ENCODE measurements at places on chromosomes 13 and 19.

GRCh38 chr19:2494447-2495129 lies 18.7 kb downstream of the GADD45B start:
- peak; percentile 67 for DNase-seq

DNA sequence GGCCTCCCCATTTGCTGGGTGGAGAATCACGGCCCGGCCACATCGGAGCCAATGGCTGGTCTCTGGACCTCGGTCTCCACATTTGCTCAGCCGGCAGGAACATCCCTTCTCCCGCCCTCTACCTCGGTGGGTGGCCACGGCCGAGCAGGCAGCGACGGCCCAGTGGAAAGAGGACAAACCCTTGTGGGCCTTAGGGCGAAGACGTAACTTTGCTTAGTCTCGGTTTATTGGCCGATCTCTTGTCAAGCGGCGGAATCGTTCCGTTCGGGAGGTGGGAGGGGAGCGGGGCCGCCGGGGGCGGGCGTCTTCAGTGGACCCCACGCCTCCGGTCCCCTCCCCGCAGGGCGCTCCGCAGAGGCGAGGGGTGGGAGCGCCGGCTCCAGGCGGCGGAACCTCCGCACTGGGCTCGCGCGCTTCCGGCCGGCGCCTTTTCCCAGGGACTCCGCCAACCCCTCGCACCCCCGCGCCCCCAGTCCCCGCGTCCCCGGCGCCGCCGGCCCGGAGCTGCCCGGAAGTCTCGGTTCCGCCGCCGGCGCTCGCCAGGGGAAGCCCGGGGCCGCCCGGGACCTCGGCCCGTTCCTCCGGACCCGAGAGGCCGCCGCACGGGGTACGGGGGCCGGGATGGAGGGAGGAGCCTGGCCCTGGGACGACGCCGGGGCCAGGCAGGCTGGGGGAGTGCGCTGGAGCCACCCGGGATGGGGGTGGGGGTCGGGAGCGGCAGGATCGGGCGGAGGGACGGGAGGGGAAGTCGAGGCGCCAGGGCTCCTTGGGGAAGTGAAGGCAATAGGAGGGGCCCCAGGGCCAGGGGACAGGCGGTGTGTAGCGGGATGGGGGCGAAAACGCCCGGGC lies at the start of gene ZNF580:
Gene ZNF580, plus strand, starts transcription at position 426 of the 849 bp plus-strand sequence. CDS start 1,507 bp downstream, outside the sequence.
- DNase-seq: peak; percentile 82

DNA sequence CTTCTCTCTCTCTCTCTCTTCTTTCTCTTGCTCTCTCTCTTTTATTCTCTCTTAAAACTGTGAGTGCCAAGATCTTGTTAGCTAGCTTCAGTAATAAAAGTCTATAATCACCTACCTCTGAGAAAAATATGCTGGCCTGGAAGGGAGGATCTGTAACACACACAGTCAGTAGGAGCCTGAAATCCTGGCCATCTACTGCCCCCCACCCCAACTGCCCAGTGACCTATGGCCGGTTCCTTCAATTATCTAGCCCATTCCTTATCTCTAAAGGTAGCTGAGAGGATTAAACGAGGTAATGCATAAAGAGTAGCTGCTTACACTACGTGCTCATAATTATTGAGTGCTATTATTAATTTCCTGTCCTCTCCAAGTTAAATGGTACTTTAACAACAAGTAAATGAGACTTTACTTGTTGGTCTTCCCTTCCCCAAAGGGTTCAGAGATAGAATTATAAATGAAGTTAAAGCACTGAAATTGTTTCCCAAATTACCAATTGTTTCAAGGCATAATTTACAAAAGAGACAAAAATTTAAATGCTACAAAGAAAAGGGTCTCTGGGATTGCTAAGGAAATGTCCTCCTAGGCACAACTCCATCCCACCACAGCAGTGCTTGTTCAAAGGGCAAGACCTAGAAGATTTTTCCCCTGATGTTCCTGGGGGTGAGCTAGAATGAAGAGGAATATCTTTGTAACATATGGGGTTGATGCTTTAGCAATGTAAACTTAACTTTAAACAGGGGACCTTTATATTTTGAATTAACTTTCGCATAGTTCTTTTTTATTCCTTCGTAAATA lies 1.8 kb downstream of the LCP1 start:
- no peak for DNase-seq

DNA sequence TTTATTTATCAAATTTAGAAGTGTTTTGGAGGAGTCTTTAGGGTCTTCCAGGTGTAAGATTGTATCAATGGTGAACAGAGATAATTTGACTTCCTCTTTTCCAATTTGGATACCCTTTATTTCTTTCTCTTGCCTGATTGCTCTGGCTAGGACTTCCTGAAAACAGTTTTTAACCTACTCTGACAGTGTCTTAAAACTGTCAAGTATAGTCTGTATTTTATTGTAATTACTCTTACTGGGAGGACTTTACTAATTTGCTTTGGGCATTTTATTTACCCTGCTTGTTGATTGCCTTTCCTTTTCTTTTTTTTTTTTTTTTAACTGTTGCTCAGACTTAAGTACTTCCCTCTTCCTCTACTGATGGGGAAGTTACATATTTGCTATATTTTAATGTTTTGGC lies 81.3 kb downstream of the URI1 start:
- no peak for DNase-seq

- no peak for DNase-seq
Measured at GRCh38 chr13:81677857-81678256, 1336.9 kb upstream of the SPRY2 start.

DNA sequence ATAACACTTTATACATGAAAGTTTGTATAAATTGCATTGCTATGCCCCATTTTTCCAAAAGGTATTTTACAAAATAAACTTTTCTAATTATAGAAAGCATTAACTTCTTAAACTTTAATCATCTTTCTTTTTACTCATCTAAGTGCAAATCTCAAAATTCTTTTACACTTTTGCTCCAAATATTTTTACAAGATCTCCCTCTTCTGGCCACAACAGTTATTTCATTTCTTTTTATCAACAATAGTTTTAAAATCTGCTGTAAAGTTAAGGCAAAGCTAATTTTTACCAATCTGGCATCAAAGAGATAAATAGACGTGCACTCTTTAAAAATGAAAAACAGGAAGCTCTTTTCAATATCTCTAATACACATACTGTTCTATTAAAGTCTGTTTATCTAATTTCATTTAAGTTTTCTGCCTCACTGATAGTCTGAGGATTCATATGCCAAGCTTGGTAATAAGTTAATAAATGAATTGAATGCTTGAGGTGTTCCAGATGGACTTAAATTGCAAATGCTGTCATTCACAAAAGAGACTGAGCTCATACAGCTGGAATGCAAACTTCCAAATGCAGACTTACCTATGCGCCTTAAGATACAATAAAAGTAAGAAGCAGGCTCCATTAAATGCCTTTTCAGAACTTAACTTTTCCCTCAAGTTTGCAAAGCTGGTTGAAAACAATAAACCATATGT lies 583.0 kb upstream of the ATXN8OS start:
- peak; percentile 7 for DNase-seq

GRCh38 chr13:30869491-30869890 lies 36.6 kb upstream of the MEDAG start:
- no peak for DNase-seq

DNA sequence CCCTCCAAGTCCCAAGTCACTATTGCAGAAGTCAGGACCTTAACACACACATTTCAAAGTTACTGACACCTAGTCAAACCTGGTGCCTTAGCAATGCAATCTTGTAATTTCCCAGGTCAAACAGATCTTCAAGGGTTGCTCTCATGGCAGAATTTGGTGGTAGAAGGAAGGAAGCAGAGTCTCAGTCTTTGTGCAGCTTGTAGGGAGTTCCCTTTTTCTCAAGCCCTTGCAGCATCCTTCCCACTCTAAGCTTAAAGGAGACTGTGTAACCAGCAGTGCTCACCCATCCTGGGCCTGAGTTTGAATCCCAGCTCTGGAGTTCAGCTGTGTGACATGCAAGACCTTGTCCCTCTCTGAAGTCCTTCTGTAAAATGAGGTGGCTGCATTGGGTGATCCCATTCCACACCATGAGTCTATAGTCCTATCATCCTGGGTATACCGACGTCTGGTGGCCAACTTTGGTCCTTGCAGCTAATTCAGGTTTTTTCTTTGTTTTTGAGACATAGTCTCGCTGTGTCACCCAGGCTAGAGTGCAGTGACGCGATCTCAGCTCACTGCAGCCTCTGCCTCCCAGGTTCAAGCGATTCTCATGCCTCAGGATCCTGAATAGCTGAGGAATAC lies 9.8 kb downstream of the SIGLEC10 start:
- peak; percentile 79 for DNase-seq

GRCh38 chr19:40283414-40284250 lies 1.5 kb downstream of the AKT2 start:
- no peak for DNase-seq

DNA sequence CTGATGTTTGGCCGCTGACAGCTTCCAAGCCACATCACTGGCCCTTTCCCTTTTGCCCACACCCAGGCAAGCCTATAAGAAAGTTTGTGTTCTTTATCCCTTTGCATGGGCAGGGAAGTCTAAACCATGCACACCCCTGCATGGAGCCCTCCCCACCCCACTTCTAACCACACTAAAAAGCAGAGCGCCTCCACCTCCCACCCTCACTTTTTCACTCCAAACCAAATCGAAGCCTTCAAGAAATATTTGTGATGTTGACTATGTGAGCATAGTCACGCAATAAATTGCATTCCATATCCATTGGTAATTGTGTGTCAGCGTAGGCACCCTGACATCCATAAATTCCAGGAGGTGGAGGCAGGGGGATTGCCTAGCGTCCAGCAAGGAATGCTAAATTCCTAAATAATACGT lies 104.4 kb upstream of the LSM14A start:
- no peak for DNase-seq

DNA sequence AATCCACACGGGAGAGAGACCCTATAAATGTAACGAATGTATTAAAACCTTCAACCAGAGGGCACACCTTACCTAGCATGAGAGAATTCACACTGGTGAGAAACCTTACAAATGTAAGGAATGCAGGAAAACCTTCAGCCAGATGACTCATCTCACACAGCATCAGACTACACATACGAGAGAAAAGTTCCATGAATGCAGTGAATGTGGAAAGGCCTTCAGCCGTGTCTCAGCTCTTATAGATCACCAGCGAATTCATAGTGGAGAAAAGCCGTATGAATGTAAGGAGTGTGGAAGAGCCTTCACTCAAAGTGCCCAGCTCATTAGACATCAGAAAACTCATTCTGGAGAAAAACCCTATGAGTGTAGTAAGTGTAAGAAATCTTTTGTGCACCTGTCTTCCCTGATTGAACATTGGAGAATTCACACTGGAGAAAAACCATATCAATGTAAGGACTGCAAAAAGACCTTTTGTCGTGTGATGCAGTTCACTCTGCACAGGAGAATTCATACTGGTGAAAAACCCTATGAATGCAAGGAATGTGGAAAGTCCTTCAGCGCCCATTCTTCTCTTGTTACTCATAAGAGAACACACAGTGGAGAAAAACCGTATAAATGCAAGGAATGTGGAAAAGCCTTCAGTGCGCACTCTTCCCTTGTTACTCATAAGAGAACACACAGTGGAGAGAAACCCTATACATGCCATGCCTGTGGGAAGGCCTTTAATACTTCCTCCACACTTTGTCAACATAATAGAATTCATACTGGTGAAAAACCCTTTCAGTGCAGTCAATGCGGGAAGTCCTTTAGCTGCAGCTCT lies 16.0 kb downstream of the ZNF582 start:
- DNase-seq: peak; percentile 64

GRCh38 chr13:21938636-21939035 lies 267.8 kb downstream of the FGF9 start:
- no peak for DNase-seq

- peak; percentile 33 for DNase-seq
Measured at GRCh38 chr19:33005440-33005839, 33.4 kb downstream of the FAAP24 start.

DNA sequence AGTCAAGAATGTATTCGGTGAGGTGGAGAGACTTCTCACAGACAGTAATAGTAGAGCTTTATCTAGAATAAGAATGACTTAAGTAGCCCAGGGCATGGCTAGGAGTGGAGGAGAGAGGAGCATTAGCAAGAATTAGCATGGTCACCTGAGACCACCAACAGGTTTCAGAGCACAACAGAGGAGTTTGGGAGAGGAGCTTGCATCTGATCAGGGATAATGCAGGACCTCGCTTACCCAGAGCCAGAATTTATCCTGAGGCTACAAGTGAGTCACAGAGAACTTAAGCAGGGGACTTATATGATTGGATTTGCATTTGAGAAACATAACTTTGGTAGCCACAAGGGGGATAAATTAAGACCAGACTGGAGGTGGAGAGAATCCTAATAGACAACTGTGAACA lies 102.1 kb upstream of the FNDC3A start:
- peak; percentile 96 for DNase-seq

- DNase-seq: no peak
Measured at GRCh38 chr19:57357406-57357805, 5.9 kb upstream of the TRAPPC2B start.

GRCh38 chr13:32409561-32410421 lies 18.1 kb downstream of the N4BP2L1 start:
- peak; percentile 96 for DNase-seq

GRCh38 chr13:76971851-76972829 lies 19.7 kb upstream of the CLN5 start:
- no peak for DNase-seq

DNA sequence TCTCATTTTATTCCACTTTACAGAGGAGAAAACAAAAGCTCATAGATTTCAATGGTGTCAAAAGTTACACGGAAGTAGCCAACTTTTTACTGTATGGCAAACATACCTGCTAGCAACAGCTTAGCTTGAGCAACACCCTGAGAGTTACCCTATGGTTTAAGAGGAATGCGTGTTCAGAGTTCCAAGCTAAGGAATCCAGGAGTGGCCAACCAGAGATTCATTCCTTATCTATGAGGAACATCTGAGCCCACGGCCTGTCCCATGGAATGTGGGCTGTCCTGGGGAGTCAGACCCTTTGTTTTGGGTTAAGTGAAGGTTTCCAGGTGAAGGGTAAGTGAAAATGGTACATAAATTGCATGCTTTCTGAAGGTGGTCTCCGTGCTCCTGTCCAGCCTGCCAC lies 67.5 kb downstream of the STARD13 start:
- DNase-seq: peak; percentile 94

DNA sequence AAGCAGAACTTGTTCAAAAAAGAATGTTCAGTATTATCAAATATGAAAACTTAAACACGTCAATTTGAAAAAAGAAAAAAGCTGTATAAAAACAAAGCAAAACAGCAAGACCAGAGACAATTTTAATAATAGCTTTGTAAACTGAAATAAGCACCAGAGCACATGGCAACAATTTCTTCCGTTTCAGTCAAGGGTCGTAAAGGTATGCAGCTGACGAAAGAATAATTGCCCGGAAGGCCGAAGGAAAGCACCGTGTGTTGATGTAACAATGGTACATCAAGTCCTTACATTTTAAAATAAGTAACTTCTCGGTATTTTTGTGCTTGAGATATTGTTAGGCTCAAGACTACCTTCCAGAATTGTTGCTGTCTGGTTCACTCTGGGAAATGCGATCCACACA lies 1.7 kb downstream of the PROSER1 start:
- DNase-seq: peak; percentile 48

- DNase-seq: no peak
Measured at GRCh38 chr13:52669677-52670076, 17.0 kb downstream of the SUGT1 start.

GRCh38 chr19:5983367-5983955 lies 5.5 kb upstream of the RANBP3 start:
- no peak for DNase-seq
